Fibroblast of skin of abdomen (primary cell): ENCODE measurements at places on chromosomes 5 and 9.

GRCh38 chr5:172769616-172770373, 1.2 kb downstream of the DUSP1 start:
- no peak for DNase-seq

- peak; percentile 91 for DNase-seq
Observed at GRCh38 chr5:170633235-170634081, 129.6 kb downstream of the KCNIP1 start.

DNA sequence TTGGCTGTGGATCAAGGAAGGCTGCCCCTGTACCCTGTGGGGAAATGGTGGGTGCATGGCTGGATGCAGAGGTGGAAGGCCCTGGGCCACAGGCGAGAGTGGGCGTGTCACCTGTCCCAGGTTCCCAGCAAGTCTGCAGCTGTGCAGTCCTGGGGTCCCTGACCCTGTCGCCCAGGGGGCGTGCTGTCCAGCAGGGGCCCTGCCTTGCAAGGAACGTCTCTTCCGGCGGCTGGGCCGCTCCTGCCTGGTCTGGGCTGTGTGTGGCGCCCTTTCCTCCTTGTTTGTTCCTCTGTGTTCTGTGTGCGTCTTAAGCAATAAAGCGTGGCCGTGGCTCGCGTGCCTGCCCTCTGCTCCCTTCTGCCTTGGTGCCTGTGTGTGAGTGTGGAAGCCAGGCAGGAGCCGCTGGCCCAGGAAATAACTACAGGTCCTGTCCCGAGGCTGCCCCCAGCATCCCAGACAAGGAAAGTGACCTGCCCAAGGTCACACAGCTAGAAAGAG, 8.4 kb downstream of the SLC2A6 start:
- no peak for DNase-seq

DNA sequence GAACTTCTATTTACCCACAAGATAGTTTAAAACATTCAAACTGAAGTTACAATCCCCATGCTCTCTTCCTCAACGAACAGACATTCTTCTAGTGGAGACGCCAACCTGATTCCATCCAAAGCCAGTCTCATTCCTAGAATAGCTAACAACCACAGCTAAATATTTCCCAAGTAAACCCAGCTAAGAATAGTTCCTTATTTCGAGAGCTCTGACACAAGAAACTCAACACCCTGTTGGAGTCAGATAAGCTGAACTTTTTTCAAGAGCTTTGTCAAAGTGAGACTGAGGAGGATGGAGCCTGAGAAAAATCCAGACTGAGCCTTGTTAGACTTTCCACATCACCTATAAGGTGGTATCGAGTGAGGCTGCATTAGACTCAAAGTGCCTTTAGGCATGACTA, 56.7 kb upstream of the RPS23 start:
- peak; percentile 95 for DNase-seq

GRCh38 chr5:5523066-5523505, 100.6 kb downstream of the ICE1 start:
- no peak for DNase-seq

DNA sequence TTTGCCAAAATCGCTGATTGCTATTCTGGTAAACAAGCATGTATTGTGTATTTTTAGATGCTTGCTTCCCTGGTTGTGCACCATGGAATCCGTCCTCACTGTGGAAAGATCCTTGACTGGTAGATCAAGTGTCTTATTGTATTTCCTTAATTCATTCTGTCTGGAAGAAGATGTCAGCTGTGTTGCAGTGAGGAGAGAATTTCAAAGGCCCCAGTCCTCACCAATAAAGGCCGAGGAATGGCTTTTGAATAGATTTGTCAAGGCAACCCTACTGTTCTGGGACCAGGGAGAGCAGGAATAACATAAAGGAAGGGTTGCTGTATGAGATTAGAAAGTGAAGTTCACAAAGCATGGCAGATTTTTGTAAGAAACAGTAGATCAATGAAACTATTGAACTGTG, 36.2 kb upstream of the POU5F2 start:
- no peak for DNase-seq

DNA sequence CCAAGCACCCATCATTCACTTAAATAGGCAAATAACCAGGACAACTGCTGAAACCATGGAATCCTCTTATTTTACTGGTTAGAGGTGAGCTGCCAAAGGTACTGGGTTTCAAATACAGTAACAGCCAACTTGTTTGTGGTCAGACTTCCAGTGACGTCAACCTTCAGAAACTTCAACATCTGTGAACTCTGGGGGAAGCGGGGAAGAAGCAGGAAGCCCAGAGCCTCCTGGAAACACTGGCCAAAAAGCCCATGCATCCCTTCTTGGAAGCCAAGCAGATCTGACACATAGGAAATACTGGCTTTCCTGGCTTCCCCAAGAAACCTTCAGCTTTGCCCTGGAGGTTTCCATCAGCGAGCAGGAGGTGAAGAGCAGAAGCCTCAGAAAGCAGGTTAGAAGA, 4.9 kb upstream of the FRRS1L start:
- DNase-seq = peak; percentile 65

DNA sequence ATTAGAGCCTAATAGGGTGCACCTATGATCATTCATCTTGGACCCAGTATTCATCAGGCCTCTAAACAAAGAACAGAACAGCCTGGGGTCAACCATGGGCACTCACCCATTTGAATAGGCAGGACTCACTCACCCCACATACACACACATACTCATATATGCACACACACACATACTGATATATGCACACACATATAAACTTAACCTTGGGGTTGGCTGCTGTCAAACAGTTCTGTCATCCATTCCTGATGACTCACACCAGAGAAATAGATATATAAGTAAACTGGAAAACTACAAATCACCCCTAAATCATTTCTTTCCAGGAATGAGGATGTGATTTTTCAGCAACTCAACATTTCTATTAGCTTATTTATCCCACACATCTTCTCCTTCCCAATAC, 51.3 kb downstream of the ARL15 start:
- DNase-seq = peak; percentile 60

GRCh38 chr9:79687131-79687447, 115.3 kb downstream of the TLE4 start:
- no peak for DNase-seq

- DNase-seq = no peak
Observed at GRCh38 chr5:150771034-150771795, 7.3 kb upstream of the SMIM3 start.

DNA sequence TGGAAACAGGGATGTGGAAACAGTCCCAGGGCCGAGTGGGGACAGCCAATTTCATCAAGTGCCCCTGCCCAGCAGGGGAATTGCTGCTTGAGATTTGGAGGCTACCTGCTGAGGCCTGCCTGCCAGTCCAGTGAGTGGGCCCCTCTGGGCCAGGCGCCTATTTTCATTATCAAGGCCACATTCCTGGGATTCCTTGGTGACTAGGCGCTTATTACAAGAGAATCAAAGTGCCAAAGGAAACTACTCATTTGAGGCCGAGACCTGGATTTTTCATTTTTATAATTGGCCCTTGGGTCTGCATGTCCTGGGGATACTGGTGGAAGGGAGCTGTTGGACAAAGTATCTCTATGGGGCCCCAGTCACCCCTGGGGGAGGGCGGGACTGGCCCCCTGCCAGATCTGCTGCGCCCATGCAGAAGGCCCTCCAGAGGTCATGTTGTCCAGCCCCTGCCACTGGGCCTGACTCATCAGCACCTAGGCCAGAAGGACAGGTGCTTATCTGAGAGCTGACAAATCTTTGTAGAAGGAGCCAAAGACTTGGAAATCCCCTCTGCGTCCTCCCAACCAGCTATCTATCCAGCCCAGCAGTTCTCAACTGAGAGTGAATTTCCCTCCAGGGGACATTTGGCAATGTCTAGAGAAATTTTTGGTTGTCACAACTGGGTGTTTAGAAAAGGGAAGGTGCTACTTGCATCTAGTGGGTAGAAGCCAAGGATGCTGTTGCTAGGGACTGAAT, 45.6 kb downstream of the FOXI1 start:
- peak; percentile 76 for DNase-seq

GRCh38 chr5:83473346-83474160, 2.0 kb downstream of the VCAN start:
- peak; percentile 99 for DNase-seq

- DNase-seq = no peak
Observed at GRCh38 chr5:32960340-32961058, 249.4 kb downstream of the NPR3 start.

GRCh38 chr5:37207802-37208201, 41.4 kb downstream of the CPLANE1 start:
- no peak for DNase-seq

- no peak for DNase-seq
Observed at GRCh38 chr5:68449380-68449779, 233.8 kb downstream of the PIK3R1 start.

DNA sequence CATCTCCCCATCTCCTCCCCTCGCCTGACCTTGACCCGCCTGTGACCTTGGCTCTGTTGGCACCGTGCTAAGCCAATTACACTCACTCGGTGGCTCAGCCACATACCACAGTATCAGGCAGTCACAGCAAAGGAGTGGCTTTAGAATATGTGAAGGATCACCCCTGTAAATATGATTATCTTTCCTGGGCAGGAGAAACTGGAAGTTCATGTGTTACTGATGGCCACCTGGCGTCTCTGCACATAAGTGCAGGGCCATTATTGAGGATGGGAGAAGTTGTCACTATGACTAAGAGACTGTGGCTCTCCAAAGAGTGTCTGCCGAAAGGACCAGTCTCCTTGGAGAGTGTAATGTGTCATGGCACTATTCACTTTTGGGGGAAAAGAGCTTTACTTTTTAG, 116.9 kb upstream of the S1PR3 start:
- no peak for DNase-seq

- DNase-seq = no peak
Observed at GRCh38 chr5:103298607-103299188, 40.1 kb downstream of the MACIR start.

DNA sequence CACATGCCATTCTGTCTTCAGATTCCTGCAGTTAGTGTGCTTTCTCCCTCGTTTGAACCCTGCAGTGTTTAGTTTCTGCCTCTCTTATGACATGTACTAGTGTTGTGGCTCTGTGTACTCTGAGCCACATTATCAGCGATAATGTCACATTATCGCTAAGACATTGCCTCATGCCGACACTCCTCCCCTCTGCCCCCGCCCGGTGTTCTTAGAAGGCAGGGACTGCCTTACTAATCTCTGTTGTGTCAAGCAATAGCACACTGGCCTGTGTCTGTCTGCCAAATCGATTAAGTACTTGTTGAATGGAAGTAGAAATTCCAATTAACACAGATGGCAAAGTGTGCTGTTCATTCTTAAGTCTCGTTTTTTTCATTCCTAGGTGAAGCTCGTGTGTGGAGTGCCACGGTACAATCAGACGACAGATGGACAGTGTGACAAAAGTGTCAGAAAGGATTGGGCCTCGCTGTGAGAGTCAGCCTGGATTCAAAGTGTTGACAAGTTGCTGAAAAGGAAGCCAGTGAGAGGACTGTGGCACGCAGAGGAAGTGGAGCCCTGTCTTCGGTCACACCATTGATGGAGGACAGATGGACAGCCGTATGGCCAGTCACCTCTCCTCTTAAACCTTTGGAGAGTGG, 10.5 kb downstream of the PIK3R1 start:
- no peak for DNase-seq
